ENCODE measurements at places on chromosomes 3 and 15.

DNA sequence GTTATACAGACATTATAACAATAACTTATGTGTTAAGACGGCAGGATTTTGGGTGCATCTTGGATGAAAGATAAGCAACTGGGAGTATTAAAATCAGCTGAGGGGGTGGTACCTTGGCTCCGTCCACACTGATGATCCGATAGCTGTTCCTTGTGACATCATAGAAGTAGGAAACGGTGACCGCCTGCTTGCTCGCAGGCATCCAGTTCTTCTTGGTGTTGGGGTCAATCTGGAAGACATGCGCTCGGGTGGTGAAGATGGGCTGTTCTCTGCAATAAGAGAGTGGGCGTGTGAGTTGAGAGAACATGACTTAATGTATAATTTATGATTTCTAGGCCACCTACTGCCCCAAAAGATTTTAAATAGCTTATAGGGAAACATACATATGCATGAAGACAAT, 59.9 kb downstream of the HOMER2 start:
- no peak for DNase-seq

- DNase-seq = no peak
These were observed 164.2 kb downstream of the ERC2 start for GRCh38 chr3:56304069-56304468.

GRCh38 chr3:47315069-47315647, 32.4 kb downstream of the KLHL18 start:
- no peak for DNase-seq

DNA sequence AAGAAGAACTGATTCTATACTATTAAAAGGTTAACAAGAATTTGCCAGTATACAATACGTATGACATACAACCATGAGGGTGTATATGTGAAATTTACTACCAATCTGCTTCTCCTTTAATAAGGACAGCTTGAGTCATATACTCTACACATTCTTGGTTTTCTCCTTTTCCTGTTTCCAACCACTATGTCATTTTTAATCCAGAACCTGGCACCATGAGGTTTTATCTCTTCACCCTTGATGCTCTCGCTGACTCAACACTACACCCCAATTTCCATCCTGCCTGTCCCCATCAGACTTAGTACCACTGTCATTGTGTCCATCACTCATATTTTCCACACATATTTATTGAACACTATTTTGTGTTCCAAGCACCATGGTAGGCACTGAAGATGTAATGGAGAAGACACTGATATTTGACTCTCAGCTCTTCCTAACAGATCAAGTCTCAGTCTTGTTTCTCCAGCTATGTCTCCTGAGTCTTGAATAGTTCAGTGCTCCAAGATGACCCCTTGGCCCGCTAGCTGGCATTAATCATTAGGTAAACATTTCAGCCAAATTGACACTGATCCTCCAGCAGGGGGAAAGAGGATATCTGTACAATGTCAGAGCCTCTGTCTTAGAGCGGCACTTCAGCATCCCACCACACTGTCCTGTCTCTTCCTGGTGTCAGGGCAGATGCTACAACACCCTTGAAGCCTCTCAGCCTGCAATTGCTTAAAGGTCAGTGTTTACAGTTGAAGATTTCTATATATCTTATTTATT, 11.2 kb upstream of the COL8A1 start:
- no peak for DNase-seq

GRCh38 chr3:131396170-131396569, 14.6 kb downstream of the NUDT16 start:
- DNase-seq = no peak

DNA sequence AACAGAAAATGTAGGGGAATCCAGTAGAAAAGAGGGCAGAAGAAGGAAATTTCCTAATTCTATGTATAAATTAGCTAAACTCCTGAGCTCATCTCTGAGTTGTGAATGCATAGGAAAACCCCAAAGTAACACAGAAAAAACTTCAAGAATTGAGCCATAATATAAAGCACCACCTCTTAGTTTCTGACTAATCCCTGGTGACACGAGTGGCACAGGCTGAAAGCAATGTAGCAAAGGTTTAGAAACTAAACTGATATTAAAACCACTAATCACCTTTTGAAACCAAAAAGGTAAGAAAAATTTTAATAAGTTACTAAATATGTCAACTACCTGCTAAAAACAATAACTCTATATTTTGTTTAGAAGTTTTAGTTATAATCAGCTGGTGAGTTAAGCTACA, 255.6 kb upstream of the NECTIN3 start:
- no peak for DNase-seq
